ENCODE measurements at places on chromosomes 5 and 9. TPM values are rescaled to one million over a fixed set of nuclear protein-coding genes. Genes with fewer than 3 reads are reported as not detected.

Gene OR1N2
- not detected for polyA plus RNA-seq

- no peak for DNase-seq
Observed at GRCh38 chr5:75463726-75464125, 47.7 kb downstream of the CERT1 start.

- no peak for DNase-seq
Observed at GRCh38 chr5:94632024-94632423, 13.6 kb downstream of the SLF1 start.

GRCh38 chr5:178323541-178323865, 90.9 kb upstream of the PHYKPL start:
- DNase-seq, result no peak

DNA sequence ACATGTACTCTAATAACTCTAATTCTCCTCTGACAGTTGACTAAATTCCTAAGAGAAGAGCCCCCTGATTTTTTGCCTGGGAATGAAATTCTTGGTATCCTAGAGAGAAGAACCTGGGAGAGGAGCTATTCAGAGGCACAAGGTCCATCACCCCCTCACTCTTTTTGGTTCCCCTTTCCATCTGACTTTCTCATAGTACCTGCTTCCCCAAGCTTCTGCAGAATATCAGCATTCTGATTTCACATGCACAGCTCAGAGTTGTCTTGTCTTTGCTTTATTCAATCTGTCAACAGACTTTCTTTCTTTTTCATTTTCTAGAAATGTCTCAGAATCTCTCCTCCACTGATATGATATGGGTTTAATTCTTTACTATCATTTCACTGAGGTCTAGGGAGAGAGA, 141.5 kb upstream of the FBXL17 start:
- DNase-seq, result no peak
